Placental pericyte (primary cell): ENCODE measurements at places on chromosomes 4 and X. TPM values are rescaled to one million over a fixed set of nuclear protein-coding genes. Genes with fewer than 3 reads are reported as not detected.

PRR32 gene
- not detected in 2 replicates for total RNA-seq

FABP2 gene
- total RNA-seq = not detected in 2 replicates

MCF2 gene
- total RNA-seq = not detected in 2 replicates

ITGB1BP2 gene
- 2.0 and 5.9 TPM in 2 replicates for total RNA-seq

CT45A5 gene
- not detected in 2 replicates for total RNA-seq

WFS1 gene
- total RNA-seq = 29.3 and 103 TPM in 2 replicates

IDS gene
- 40.3 and 85.2 TPM in 2 replicates for total RNA-seq

TEX13A gene
- not detected in 2 replicates for total RNA-seq

FRMD7 gene
- total RNA-seq = not detected in 2 replicates

IL13RA2 gene
- 13.0 and 27.8 TPM in 2 replicates for total RNA-seq

C4orf54 gene
- total RNA-seq = under 0.01 TPM in 1 of 2 replicates, not detected in the other

SPANXN3 gene
- total RNA-seq = not detected in 2 replicates

RTL9 gene
- total RNA-seq = 0.44 and 0.57 TPM in 2 replicates

PLP1 gene
- not detected in 2 replicates for total RNA-seq

ARHGAP24 gene
- 53.0 and 78.0 TPM in 2 replicates for total RNA-seq

SSR4 gene
- 101 and 182 TPM in 2 replicates for total RNA-seq

TKTL2 gene
- not detected in 2 replicates for total RNA-seq

BMPR1B gene
- under 0.01 and 0.72 TPM in 2 replicates for total RNA-seq

ODAPH gene
- 0.29 TPM in 1 of 2 replicates, not detected in the other for total RNA-seq

MYOZ2 gene
- 0.29 and 0.66 TPM in 2 replicates for total RNA-seq

ZNF630 gene
- total RNA-seq = 0.29 and 0.88 TPM in 2 replicates

AFP gene
- total RNA-seq = 0.57 TPM in 1 of 2 replicates, not detected in the other

ADGRG4 gene
- not detected in 2 replicates for total RNA-seq

DCLK2 gene
- 7.0 and 8.3 TPM in 2 replicates for total RNA-seq

ARSJ gene
- total RNA-seq = 23.9 and 72.7 TPM in 2 replicates

UGT2B10 gene
- not detected in 2 replicates for total RNA-seq

CYSLTR1 gene
- 0.29 TPM in 1 of 2 replicates, not detected in the other for total RNA-seq

C4orf17 gene
- total RNA-seq = not detected in 2 replicates

TMEM271 gene
- not detected in 2 replicates for total RNA-seq

FAM149A gene
- total RNA-seq = 0.88 and 2.4 TPM in 2 replicates

ZNF280C gene
- 2.6 and 9.6 TPM in 2 replicates for total RNA-seq

CSAG3 gene
- not detected in 2 replicates for total RNA-seq
